ENCODE measurements at places on chromosomes 1 and 21. TPM values are rescaled to one million over a fixed set of nuclear protein-coding genes. Genes with fewer than 3 reads are reported as not detected.

SLAMF8 gene
- 0.10 TPM for total RNA-seq

- peaks cover 9% of the 10 kb centered on the region for H3K27me3 ChIP-seq
- no peak overlapping the region for H3K27ac ChIP-seq
- no peaks in the 10 kb centered on the region for H3K36me3 ChIP-seq
- H3K4me3 ChIP-seq: no peak overlapping the region
- no peaks in the 10 kb centered on the region for H3K4me1 ChIP-seq
These were observed 44.8 kb upstream of the KCND3 start for GRCh38 chr1:112034277-112034676.

HSPA6 gene
- total RNA-seq: 0.91 TPM

VAMP4 gene
- total RNA-seq: 31.5 TPM

GRCh38 chr1:112312315-112312714, 83.7 kb upstream of the CTTNBP2NL start:
- no peak overlapping the region for H3K4me3 ChIP-seq
- H3K27me3 ChIP-seq: peaks cover 41% of the 10 kb centered on the region
- H3K4me1 ChIP-seq: no peaks in the 10 kb centered on the region
- no peak overlapping the region for H3K27ac ChIP-seq
- no peaks in the 10 kb centered on the region for H3K36me3 ChIP-seq

GRCh38 chr1:203148579-203148978, 21.1 kb downstream of the ADORA1 start:
- H3K4me1 ChIP-seq: no peaks in the 10 kb centered on the region
- DNase-seq: no peak
- no peak overlapping the region for H3K27ac ChIP-seq
